ENCODE measurements at places on chromosomes 13 and 19.

DNA sequence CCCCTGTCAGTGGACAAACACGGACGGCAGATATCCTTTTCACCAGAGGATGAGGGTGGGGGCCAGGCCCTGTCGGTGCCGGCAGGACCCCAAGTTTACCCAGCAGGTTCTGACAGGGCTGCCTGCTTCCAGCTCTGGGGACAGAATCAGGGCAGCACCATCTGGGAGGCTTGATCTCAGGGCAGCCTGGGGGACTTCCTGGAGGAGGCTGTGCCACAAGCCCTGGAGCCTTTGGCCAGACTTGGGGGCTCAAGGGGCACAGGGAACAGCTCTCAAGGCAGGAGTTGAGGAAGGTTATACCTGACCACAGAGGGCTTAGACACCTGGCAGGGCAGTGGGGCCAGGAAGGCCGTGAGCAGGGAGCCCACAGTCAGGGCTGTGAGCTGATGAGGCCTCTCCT is 45.2 kb downstream of the COMP start:
- DNase-seq: no peak

DNA sequence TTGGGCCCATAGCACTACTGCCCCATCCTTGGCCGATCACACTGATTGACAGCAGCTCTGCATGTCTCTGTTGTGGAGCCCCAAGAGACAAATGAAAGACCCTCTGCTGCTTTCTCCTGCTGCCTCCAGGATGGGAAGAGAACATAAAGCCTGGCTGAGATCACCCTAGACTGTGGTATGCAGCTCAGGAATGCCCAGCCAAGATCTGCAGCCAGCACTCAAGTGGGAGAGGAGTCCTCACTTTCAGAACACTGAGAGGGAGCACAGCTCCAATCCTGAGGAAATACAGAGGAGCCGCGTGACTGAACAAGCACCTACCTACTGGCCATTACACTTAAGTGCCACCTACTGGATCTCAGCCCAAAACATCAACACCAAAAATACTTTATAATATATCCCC is 203.0 kb downstream of the POSTN start:
- no peak for DNase-seq

- no peak for DNase-seq
Observed at GRCh38 chr13:66996503-66996902, 233.6 kb downstream of the PCDH9 start.

GRCh38 chr19:56309511-56310185 is 5.0 kb downstream of the ZSCAN5A start:
- DNase-seq: peak; percentile 40

DNA sequence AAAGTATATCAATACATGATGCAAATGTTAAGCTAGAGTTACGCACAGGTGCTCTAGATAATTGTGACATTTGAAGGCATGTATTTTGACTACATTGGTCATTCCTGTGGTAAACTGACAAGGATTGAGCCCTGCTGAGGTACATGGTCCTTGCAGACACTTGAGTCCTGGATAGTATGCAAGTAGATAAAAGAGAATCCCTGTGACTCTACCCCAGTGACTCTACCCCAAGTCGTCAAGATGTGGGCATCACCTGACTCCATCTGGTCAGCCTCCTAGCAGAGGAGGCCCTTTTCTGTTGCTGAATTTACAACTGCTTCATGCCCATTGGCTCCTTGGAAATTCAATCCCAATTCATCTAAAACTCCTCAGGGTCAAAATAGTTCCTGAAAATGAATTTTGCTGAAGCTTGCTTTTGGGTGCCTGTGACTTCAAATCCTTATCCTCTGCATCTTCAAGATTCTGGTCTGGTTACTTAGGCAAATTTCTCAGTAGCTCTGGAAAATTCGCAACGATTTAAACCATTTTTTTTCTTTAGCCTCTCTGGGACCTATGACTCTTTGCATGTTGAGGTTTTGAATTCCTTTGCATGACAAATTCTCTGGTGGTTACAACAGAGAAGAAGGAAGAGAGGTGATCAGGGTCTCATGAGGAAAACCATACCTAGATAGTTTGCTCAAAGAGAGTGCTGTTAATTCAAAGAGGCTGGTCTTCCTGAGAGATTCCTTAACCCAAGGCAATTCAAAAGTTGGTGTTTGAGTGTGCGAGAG is 422.1 kb downstream of the FGF9 start:
- DNase-seq: no peak

DNA sequence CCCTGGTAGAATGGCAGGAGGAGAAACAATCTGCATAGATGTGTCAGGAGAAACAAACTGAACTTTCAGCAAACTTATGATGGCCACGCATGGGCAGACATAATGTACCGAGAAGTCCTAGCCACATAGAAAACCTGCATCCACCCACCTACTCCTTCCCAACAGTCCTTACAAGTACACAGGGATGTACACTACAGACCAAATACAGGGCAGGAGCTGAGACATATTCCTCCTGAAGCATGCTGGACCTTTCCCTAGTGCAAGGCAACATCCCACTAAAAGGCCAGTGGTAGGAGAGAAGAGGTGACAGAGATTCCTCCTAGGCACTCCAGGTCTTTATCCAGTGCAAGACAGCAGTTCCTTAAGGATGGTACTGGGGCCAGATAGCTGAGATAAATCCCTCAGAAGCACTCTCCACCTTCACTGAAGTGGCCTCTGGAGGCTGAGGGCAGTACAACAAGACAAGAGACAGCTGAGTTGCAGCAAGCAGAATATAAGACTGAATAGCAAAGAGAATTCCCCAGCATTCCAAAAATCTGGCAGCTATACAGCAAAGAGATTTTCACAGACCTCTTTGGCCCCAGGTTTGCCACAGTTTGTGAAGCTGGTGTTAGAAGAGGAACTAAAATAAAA is 18.3 kb downstream of the VWA8 start:
- DNase-seq: no peak

GRCh38 chr19:55158848-55159749 is 1.6 kb upstream of the TNNI3 start:
- no peak for DNase-seq

DNA sequence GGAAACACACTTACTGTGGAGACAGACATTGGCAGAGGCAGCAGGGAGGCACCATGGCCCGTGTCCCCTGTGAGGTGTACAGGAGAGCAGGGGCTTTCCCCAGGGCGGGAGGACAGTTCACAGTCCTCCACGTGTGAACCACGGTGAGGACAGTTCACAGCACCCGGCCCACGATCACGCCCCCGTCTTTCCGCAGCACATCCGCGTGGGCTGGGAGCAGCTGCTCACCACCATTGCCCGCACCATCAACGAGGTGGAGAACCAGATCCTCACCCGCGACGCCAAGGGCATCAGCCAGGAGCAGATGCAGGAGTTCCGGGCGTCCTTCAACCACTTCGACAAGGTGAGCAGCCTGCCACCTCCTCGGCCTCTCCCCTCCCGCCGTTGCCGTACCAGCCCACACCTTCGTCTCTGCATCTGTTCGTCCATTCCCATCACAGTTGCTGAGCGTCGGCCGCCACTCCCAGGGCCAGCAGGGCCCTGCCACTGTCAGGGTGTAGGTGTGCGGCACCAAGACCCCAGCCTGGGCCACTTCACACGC is 17.4 kb downstream of the CAPN12 start:
- DNase-seq: no peak

DNA sequence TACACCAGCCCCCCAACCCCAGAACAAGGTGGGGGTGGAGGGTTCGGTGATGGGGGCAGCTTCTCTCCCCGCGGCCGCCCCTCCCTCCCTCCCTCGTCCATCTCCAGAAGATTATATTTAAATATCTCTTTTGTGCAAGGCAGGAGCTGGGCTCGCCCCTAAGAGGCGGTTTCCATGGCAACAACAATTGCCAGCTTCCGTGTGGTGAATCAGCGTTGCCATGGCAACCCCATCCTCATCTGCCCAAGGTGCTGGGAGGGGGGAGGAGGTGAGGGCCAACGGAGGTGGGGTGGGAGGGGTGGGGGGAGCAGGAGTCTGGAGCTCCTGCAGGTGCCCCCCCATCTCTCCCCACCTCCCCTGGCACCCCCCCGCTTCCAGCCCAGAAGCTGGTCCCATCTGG is 46.4 kb downstream of the CELF5 start:
- DNase-seq: no peak

DNA sequence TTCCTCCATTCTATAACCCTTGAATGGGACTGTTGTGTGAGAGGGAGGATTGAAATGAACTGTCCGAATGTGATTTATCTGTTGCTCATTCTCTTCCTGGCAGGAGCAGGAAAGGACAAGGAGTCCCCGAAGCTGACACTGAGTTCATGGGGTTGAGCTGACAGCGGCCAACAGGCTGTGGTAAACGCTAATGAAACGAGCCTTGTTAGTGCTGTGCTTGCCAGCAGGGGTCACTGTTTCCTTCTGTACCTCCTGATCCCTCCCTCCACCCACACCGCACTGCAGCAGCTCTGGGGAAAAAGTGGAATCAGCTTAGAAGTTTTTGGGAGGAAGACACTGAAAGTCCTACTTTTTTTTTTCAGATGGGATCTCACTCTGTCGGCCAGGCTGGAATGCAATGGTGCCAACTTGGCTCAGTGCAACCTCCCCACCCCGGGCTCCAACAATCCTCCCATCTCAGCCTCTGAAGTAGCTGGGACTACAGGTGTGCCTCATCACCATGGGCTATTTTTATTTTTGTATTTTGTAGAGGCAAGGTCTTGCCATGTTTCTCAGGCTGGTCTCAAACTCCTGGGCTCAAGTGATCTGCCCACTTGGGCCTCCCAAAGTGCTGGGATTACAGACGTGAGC is 6.7 kb upstream of the ZNF761 start:
- DNase-seq: peak; percentile 45

- peak; percentile 14 for DNase-seq
Observed at GRCh38 chr19:53432088-53432661, 391 bp downstream of the ZNF761 start.

- DNase-seq: peak; percentile 71
Observed at GRCh38 chr19:32570081-32570785, 10.8 kb upstream of the PDCD5 start.

- no peak for DNase-seq
Observed at GRCh38 chr13:66314911-66315310, 915.2 kb downstream of the PCDH9 start.

DNA sequence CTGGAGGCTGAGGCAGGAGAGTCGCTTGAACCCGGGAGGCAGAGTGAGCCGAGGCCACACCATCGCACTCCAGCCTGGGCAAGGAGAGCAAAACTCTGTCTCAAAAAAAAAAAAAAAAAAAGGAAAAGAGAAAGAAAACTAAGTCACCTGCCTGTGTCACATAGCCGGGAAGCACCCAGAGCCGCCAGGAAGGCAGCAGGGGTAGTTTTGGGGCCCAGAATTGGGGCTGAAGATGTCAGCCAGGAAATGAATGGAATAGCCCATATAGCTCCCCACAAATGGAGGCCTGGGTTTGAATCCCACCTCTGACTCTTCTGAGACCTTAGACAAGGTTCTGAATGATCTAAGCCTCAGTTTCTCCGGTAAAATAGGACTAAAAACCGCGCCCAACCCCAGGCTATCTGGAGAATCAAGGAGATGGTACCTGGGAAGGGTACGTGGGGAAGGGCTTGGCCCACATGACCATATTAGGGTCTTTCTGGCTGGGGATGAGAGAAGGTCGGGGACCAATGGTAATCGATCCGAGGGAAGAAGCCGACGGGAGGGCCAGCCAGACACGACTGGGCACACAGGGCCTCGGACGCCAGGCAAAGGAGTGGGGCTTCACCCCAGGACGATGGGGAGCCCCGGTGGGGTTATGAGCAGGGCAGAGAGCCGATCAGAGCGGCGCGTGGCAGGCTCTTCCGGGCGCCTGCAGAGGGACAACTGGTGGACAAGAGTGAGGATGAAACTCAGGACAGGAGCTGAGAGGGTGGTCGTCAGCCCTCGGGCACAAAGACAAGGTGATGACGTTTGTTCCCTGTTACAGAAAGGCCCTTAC is 14.4 kb downstream of the CCDC124 start:
- peak; percentile 83 for DNase-seq

DNA sequence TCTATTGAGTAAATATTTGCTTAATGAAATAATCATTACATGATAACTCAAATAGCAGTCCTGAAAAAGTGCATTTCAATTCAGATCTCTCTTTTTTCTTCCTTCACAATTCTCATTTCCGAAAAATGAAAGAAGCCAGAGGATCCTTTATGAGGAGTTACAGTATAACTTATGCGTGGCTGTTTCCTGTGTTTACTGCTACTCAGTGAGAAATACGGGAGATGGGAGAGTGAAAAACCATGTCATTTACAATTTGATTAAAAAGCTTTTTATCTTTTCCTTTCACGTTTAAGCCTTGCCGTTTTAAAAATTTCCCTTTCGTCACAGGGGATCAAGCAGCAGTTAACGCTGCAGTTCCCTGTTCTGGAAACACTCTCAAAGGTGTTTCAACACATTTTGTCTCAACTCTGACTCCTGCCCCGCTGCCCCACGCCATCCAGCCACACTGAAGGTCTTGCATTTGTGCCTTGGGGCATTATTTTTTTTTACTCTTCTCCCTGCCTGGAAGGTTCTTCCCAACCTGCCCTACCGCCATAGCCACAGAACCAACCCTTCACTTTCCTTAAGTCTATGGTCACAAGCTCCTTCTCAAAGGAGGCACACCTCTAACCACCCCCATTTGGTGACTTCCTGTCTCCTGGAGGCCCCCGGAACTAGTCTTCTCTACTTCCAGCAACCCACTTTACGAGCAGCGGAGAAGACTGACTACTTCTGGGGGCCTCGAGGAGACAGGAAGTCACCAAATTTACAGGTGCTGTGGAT is 17.0 kb downstream of the KL start:
- peak; percentile 39 for DNase-seq

- no peak for DNase-seq
Observed at GRCh38 chr13:95002126-95002525, 289.8 kb upstream of the SOX21 start.

GRCh38 chr13:20873348-20873747 is 29.2 kb downstream of the XPO4 start:
- no peak for DNase-seq

- DNase-seq: no peak
Observed at GRCh38 chr13:46149272-46150133, 32.5 kb downstream of the LCP1 start.

- no peak for DNase-seq
Observed at GRCh38 chr19:1715540-1715939, 37.8 kb upstream of the ONECUT3 start.

DNA sequence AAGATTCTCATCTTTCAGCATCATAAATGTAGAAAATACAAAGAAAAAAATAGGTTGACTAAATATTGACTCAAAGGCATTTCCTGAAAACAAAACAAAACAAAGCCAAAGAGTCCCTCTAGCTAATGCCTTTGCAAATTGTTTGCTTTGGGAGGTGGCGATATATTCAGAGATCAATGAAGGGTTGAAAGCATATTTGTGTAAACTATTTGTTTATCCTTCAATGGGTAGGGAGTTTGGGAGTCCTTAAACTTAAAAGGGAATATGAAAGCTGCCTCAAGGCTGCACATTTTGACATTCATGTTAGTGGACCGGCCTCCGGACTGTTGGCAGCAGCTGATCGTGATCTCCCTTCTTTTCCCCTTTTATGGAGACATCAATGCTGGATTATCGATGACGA is 257.5 kb downstream of the ITGBL1 start:
- DNase-seq: no peak

GRCh38 chr19:44260343-44260681 is 626 bp downstream of the ZNF233 start:
- DNase-seq: peak; percentile 9

Measured in GM20000 (cell line).